NCI-H1417 treated with DMSO at 0.1 percent for 48 hours (cell line): ENCODE measurements at places on chromosomes 11 and 22.

DNA sequence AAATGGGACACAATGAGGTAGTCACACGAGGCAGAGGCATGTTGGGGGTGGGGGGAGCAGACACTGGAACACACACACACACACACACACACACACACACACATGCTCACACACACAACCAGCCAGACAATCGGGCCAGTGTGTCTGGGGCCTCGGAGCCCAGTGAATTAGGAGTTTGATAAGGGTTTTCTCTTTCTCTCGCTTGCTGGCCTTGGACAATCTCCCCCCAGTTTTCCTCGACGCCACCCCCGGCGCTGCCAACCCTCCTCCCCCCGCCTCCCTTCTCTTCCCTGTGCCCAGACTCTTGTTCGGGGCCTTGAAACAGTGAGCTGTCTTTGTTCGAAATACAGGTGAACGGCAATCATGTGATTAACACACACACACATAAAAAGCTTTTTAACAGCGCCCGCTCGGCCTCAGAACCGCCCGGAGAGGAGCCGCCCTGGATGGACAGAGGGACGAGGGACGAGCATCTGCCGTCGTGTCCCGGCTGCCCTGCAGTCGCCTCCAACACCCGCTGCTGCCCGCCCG, 1.5 kb upstream of the SOX10 start:
- no peak for DNase-seq

GRCh38 chr11:123264431-123264780, 69.4 kb upstream of the CLMP start:
- DNase-seq = no peak

DNA sequence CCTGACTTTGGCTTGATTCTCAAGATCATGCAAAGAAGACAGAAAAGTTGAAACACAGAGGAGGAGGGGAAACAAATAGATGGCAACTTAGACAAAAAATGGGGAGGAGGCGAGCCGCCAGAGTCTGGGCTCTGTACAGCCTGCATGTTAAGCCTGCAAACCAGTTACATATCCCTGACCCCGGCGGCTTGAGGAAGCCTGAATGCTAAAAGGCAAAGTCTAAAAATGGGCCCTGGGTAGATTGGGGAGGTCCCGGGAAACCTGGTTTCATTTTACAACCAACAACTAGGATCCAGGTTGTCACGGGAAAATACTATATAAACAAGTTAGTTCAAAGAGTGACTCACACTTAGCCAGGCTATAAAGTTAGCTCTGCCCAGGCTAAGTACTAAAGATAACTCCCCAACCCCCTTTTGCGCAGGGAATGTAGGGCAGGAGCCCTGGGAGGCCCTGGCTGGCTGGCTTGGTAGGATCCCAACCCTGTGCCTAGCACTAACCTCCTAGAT, 18.8 kb upstream of the ZBTB16 start:
- no peak for DNase-seq

DNA sequence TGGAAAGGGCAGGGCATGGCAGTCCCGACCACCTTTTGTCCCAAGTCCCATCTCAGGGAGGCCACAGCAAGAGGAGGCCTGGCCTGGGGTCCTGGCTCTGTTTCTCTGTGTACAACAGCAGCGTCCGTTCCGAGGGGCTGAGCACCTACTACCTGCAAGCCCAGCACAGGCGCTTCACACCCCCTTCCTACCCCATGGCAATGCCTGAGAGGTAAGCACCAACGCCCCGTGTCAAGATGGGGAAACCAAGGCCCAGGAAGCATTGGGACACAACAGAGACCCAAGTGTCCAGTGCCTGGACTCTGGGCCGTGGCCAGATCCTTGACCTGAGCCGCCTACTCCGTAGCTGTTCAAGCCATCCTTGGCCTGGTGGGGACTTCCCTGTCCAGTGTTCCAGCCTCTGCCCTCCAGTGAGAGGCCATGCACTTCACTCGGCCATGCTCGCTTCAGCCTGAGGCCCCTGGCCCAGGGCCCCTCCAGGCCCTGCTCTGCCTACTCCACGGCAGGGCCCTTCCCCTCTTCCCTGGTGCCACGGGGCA, 14.3 kb upstream of the TCF20 start:
- no peak for DNase-seq

GRCh38 chr11:61080526-61080925, 21.8 kb upstream of the CD5 start:
- no peak for DNase-seq

DNA sequence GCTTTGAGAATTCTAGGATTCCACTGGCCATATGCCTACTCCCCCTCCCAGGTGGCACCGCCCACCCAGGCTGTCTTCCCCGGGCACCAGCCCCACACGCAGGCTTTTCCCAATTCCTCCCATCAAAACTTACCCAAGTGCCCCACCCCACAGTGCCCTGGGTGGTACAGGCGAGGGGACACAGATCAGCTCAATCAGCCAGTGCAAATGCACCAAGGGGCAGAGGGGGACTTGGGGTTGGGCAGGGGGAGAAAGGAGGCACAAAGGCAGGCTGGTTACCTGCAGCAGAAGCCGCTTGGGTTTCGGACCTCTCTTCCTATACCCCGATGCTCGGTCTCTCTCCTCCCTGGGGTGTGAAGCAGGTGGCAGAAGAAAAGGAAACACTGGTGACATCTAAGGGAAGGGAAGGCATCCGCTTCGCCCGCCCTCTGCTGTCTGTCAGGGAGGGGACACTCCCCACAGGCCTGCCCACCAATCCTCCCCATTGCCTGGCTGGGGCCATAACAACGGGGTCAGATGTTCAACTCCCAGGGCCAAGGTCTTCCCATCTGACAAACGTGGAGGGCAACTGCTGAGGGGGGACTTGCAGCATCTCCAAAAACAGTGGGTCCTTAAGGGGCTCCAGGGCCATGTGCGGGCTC, 14.0 kb downstream of the CBX7 start:
- DNase-seq = no peak

DNA sequence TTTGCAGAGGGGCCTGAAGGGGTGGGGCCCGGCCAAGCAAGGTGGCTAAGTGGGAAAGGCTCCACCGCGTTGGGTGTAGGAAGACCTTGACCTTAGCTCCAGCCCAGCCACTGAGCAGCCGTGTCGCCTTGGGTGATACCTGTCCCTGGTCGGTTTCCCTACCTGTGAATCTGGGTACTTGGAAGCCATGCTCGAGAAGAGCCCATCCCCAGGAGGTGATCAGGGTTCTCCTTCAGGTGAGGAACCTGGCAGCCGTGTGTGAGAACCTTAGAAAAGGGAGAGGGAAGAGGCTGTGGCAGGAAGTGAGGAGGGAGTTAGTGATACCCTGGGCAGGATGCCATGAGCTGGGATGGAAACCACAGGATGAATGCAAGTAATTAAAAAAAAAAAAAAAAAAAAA, 21.6 kb downstream of the PPARA start:
- DNase-seq = no peak

DNA sequence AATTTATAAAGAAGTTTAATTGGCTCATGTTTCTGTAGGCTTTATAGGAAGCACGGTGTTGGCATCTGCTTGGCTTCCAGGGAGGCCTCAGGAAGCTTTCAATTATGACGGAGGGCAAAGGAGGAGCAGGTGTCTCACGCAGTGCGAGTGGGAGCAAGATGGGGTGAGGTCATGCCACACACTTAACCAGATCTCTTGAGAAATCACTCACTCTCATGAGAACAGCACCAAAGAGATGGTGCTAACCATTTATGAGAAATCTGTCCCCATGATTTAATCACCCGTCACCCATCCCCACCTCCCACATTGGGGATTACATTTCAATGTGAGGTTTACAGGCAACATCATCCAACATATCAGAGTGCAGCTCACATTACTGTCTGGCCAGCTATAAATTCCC, 103.5 kb downstream of the ARHGAP8 start:
- DNase-seq = no peak

DNA sequence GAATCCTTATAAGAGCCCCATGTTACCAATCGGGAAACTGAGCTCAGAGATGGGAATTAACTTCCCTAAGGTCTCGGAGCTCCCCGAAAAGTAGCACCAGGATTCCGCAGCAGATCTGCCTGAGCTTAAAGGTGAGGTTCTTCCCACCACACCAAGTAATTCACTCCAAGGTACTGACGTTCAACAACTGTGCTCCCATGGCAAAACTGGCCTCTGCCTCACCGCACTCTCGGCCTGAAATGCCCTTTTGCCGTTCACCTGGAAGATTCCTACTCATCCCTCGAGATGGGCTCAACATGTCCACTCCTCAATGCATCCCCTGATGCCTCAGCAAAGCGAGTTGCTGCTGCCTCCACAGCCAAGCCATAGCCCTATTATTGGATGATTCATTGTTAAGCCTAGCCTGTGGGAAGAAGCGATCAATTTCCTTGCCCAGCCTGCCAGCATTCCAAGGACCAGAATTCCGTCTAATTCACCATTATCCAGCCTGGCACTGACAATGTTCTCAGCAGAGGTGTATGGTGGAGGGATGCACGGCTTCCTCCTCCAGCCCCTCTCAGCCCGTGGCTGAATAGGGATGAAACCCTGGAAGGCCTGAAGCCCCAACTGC, 4.2 kb downstream of the PLAAT3 start:
- DNase-seq = no peak

- DNase-seq = no peak
Observed at GRCh38 chr22:23259916-23260644, 79.8 kb downstream of the BCR start.

DNA sequence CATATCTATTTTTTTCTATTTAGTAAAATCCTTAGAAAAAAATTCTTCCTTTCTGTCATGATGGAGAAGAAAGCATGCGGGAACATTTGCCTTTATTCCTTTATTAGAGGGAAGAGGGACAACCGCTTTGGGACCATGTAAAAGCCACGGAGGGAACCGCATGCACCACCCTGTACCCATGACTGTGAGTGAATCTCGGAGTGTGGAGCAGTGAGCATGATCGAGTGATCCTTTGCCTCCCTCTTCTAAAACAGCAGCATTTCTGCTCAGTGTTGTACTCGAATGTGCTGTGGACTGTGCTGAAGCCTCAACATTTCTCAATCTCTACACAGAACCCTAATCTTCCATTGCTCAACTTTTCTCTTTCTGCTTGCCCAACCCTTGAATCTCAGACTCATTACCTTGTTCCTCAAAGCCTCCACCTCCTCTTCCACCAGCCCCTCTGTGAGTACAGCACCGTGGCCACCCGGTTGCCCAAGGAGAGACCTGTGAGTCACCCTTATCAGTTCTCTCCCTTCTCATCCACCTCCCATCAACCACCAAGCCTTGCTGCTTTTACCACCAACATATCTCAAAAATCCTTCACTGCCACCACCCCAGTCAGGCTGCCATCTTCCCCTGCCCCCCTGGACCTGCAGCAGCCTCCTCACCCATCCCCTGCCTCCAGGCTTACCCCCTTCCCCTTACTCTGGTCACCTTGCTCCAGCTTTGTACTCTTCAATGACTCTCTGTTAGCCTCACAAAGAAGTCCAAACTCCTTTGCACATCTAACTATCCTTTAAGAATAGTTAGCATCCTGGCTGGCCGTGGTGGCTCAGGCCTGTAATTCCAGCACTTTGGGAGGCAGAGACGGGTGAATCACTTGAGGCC, 103.1 kb downstream of the NAT10 start:
- no peak for DNase-seq

DNA sequence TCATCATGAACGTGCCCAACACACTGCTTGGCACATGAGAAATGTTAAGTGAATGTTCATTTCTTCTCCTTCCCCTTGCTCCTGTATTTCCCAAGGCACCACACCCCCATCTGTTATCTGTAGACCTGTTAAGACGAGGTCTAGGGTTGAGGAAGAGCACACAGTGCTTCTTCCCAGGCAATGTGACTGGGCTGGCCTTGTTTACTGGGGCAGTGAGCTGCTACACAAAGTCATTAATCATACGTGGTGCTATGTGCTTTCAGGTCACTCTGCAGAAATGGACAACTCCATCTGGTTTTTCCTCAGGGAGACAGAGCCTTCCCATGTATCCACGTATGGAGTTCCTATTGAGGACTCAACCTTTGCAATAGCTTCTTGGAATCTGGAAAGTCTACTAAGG, 118.7 kb downstream of the KCNC1 start:
- DNase-seq = no peak

- no peak for DNase-seq
Observed at GRCh38 chr22:26565889-26566288, 24.0 kb downstream of the TPST2 start.

DNA sequence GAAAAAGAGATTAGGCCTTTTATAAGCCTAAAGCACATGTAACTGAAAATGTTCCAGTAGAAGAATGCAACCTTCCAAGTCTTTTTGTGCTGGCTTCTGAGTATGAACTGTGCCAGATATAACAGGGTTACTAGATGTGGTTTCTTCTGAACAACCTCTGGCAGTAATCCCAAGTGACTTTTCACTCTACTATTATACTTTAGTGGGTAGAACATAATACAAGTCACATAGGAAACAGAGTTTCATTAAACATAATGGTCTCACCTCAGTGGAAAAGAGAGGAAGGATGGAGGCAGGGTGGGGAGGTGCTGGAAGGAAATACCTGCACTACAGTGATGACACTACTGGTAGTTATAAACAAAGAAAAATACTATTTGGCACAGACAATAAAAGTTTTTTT, 81.3 kb downstream of the PHF21A start:
- DNase-seq = no peak

- DNase-seq = no peak
Observed at GRCh38 chr22:23220485-23221350, 40.4 kb downstream of the BCR start.

GRCh38 chr11:3056296-3057068, 741 bp downstream of the CARS1 start:
- no peak for DNase-seq

DNA sequence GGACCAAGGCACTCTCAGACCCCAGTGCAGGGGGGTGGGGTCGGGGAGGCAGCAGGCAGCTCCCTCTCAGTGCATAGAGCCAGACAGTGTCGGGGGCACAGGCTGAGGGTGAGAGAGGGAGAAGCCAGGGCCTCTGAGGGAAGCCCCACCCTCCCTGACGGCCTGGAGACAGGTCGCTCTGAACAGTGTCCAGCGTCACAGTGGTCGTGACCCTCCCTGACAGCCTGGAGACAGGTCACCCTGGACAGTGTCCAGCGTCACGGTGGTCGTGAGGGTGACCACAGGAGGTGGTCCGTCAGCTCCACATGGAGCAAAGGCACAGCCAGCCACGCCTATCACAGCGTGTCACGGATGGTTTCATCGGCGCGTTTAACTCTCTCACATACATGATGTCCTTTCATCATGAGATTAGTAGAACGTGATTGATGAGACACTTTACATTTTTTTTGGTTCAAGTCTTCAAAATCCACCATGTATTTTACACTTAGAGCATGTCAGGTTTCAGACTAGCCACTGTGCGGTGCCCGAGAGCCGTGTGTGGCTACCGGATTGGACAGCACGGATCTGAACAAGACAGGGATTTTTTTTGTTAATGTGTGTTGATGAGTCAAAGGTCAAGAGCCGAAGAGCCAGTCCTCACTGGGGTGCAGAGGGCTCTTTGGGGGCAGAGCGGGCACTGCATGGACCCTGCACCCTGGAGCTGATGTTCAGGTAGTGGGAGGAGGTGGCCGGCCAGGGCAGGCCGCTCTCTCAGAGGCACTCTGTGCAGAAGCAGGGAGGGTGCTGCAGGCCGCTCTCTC, 23.9 kb upstream of the PANX2 start:
- no peak for DNase-seq

DNA sequence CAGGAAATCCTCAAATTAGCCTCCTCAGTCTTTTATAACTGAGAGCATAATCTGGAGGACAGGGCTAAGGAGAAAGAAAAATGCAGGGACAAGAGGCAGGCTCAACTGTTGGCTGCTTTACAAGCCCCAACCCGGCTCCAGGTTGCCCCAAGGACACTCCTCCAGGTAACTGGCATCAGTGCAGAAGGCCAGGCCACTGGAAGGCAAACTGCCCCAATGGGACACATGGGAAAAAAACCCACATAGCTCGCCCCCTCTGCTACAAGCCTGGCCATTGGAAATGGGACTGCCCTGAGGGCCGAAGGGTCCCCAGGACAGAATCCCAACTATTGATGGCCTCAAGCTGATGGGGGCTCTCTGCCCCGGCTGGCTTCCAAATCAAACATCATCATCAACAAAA, 17.9 kb upstream of the FBLN1 start:
- no peak for DNase-seq
